CD4-positive, alpha-beta T cell treated with Interleukin-1 beta for 1 hour (primary cell): ENCODE measurements at places on chromosomes 1 and 21.

- DNase-seq = peak; percentile 42
These were observed at the start of gene DNALI1 for GRCh38 chr1:37556712-37557196. DNALI1 (plus strand) TSS chr1:37556940; CDS start chr1:37556995, 55 bp downstream.

DNA sequence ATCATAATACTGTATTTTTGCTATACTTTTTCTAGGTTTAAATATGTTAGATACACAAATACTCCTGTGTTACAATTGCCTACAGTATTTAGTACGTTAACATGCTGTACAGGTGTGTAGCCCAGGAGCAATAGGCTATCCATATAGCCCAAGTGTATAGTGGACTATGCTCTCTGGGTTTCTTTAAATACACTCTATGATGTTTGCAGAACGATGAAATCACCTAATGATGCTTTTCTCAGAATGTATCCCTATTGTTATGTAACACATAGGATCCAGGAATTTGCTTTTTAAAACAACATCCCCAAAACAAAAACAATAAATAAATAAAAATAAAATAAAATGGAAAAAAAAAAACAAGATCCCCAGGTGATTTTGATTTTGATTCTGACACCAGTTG lies 18.1 kb upstream of the RBM15 start:
- DNase-seq = no peak

- no peak for DNase-seq
These were observed 55.6 kb downstream of the ZNF281 start for GRCh38 chr1:200354243-200354642.

GRCh38 chr1:213061263-213061662 lies 10.2 kb downstream of the RPS6KC1 start:
- no peak for DNase-seq

DNA sequence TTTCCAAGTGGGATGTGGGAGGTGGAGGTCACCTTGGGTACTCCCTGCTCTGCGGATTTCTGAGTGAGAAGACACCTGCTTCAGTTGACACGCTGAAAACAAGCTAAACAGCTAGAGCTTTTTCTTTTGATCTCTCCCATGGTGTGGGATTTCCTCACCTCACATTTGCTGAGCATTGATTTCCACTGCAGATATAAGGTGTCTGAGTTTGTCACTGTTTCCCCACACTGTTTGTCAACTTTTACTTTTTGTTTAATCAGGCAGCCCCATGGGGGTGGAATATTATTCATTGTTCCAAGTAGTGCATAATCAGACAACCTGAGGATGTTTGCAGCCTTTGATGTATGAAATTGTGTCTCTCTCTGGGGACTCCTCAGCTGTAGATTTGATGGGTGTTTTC lies 49.5 kb downstream of the FASLG start:
- no peak for DNase-seq

DNA sequence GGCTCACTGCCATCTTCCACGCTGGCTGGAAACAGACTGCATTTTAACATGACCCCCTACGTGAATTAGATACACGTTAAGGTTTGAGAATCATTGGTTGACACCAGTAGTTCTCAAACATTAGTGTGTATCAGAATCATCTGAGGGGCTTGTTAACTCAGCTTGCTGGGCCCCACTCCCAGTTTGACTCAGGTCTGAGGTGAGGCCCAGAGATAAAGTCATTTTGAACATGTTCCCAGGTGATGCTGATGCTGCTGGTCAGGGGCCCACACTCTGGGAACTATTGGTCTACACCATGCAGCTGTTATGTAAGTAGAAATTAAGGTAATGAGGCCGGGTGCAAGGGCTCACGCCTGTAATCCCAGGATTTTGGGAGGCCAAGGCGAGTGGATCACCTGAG lies 1.3 kb downstream of the LSM10 start:
- no peak for DNase-seq

DNA sequence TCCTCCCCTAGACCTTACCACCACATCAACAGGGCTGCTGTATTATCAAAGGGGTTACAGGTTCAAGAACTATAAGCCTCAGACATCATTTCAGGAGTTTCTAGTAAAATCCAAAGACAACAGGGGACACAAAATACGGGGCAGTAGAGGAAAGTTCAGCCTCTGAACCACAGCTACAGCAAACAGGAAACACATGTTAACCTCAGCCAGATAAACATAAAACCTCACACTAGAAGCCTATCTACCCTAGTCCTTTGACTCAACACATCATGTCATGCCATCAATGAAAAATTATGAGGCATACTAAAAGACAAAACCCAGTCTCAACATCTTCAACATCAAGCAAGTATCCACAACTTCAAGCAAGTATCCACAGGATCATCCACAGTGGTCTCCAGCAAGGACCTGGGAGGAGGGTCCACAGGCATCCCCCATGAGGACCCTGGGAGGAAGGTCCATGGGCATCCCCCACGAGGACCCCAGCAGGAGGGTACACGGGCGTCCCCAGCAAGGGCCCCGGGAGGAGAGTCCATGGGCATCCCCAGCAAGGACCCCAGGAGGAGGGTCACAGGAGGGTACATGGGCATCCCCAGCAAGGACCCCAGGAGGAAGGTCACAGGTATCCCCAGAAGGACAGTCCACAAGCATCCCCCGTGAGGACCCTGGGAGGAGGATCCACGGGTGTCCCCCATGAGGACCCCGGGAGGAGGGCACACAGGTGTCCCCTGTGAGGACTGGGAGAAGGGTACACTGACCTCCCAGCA lies 440.0 kb downstream of the MATN1 start:
- DNase-seq = no peak

DNA sequence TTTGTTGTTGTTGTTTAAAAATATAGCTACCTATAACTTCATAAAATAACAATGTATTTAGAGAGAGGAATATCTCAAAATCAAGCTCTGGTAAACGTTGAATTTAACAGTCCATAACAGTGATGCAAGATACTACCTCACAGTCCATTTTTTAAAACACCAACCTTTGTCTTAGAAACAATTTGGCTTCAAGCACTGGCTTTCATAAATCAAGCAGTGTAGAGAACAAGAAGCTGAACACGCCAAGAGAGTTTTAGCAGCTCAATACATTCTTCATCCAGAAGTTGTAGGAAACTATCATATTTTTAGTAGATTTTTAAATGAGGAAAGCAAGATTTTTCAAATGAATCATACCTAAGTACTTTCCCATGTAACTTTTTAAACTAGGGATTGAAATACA lies 334.3 kb upstream of the ADAMTS5 start:
- DNase-seq = no peak

DNA sequence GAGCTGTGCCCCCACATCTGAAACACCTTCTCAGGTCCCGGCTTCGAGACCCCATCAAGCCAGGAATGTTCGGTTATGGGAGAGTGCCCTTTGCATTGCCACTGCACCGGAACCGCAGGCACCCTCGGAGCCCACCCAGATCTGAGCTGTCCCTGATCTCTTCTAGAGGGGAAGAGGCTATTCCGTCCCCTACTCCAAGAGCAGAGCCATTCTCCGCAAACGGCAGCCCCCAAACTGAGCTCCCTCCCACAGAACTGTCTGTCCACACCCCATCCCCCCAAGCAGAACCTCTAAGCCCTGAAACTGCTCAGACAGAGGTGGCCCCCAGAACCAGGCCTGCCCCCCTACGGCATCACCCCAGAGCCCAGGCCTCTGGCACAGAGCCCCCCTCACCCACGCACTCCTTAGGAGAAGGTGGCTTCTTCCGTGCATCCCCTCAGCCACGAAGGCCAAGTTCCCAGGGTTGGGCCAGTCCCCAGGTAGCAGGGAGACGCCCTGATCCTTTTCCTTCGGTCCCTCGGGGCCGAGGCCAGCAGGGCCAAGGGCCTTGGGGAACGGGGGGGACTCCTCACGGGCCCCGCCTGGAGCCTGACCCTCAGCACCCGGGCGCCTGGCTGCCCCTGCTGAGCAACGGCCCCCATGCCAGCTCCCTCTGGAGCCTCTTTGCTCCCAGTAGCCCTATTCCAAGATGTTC lies 4.3 kb downstream of the ADAMTSL4 start:
- DNase-seq = no peak

DNA sequence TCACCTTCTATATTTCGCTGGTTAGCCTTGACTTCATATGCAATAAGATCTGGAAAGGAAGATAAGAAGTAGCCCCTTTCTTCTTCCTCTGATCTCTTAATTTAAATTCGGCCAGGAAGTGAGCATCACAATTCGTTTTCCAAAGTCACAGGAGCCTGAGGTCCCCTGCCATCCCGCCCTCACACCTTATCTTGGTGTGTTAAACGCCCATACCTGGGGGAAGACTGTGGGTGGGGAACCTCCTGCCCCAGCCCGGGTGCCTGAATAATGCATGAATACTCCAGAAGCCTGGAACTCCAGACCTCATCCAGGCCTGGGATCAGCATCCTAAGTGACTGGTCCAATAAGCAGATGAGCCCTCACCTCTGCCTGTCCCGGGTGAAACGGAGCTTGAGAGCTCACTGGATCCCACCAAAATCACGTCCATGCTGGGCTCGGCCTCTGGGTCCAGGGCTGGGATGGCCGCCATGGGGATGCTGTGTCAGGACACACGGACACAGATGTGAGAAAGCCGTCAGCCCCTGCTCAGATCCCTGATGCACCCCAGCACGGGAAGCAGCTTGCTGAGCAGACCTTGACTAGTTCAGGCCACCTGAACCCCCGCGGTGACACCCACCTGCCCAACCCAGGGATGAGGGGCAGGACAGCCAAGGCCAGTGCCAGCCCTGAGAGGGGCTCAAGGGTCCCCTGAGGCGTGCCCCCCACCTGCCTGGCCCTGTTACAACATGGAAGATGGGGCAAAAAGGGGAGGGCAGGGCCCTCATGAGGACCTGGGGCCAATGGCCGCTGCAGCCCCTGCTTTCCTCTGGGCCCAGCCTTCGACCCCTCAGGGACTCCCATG lies 686 bp downstream of the DNMT3L start:
- no peak for DNase-seq

DNA sequence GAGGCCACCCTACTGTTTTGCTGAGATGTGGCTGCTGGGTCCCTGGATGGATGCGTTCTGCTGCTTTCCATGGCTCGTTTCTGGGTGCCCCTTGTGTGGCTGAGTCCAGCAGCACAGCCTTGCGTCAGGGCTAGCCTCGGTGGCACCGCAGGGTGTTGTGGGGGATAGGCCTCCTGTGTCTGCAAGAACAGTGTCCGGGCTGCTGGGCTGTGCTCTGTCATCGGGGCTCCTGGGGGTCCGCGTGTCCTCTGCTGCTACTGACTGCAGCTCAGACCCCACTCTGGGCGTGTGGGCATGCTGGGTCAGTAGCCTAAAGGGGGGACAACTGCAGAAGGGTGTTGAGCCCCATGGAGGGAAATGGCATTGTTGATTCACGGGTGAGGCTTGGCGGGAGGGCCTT lies 4.9 kb downstream of the RRP1 start:
- no peak for DNase-seq

DNA sequence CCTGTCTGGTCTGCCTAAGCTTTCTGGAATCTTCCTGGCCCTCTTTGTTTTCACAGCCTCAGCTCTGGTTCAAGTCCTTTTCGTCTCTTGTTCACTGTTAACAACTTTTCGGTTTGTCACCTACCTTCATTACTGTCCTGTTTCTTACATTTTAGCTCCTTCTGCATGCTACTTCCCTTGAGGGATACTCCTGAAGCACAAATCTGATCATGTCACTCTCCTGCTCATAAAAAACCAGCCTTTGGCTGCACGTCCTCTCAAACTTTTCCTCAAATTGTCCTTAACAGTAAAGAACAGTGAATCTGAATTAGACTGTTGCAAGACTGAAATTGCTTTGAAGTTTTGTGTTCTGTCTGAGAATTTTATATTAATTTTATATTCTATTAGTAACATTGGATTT lies 3.3 kb downstream of the RAVER2 start:
- DNase-seq = no peak

GRCh38 chr1:111110197-111110899 lies 29.5 kb downstream of the DRAM2 start:
- DNase-seq = no peak

DNA sequence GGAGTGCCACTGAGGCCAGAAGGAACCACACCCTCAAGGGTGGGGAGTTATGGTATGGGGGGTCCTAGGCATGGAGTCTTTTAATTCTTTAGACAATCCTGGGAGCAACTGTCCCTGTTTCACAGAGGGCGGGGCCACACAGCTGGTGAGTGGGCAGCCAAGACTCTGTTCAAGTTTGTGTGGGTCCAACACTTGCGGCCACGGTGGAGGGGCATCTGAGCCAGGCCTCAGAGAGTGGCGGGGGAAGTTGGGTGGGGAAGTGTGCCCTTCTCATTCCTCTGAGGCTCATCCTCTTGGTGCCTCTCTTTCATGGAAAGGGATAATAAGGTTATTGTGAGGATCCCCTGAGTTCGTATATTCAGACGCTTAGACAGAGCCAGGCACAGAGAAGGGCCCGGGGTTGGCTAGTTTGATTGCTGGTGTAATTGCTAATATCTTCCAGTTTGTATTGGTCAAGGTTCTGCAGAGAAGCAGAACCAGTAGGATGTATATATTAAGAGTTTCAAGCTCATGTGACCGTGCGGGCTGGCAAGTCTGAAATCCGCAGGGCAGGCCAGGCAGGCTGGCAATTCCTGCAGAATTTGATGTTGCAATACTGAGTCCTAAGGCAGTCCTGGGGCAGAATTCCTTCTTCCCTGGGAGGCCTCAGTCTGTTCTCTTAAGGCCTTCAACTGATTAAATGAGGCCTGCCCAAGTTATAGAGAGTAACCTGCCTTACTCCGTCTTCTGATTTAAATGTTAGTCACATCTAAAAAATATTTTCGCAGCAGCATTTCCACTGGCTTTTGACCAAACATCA lies 15.9 kb downstream of the PCSK9 start:
- DNase-seq = no peak

GRCh38 chr1:200673952-200674823 lies 4.5 kb upstream of the DDX59 start:
- no peak for DNase-seq

- DNase-seq = no peak
These were observed 174.9 kb downstream of the COP1 start for GRCh38 chr1:176032040-176032645.

DNA sequence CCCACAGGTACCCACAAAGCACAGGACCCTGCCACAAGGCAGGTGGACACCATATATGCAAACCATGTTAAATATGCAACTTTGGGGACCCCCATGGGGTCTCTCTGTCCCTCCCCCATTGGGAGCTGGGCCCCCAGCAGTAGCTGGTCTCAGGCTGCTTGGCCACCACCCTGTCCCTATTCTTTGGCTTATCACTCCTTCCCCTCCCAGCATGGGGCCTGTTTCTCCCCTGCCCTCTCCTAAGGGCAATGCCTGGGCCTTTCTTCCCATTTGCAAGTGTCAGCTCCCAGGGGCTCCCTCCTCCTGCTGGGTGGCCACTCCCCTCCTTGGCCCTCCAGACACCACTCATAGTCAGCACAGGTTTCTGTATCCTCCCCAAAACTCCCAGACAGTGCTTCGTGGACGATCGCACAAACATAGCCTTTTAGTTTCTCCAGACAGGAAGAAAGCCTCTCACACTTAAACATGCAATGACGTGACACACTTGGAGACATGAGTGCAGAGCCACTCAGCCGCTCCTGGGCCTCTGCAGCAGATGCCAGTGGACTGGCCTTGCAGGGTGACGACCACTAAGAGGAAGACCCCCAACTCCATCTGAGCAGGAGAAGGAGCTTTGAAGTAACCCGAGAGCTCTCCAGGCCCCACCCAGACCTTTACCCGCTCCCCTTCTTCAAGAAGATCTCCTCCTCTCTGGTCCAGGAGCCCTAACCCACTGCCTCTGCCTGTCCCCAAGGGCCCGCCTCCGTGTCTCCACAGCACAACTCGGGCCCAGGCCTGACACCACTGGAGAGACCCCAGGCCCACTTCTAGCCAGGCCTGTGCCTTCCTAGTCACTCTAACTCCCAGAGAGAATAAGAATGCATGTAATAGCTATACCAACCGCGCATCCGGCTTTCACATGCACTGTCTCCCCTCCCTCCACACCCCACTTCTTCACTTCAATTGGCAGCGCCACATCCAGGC lies 22.9 kb downstream of the CITED4 start:
- DNase-seq = no peak

- DNase-seq = peak; percentile 28
These were observed 37.1 kb upstream of the CTTNBP2NL start for GRCh38 chr1:112358798-112359408.

GRCh38 chr1:23417570-23417969 lies 7.0 kb downstream of the TCEA3 start:
- DNase-seq = no peak
